Stimulated activated CD4-positive, alpha-beta T cell treated with anti-CD3 and anti-CD28 coated beads, Interleukin-2, amount 100 ng/mL, for 48 hours (primary cell): ENCODE measurements at places on chromosomes 5 and 9.

DNA sequence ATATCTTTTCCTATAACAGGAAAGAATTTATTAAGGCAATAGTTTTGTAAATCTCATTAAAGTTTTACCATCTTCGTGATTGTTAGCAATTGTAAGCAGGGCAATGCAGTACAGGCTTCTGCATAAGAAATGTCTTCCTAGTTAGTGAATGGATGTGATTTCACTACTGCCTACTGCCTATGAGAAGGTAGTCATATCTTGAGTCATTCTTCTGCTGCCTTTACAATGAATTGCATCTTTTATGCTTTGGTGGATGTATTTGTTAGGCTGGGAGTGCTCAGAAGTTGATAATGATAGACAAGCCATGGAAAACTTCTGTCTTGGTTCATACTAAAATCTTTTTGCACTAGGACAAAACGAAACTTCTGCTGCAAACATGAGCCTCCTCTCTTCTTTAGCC is 128.0 kb downstream of the ADAMTSL1 start:
- no peak for DNase-seq

DNA sequence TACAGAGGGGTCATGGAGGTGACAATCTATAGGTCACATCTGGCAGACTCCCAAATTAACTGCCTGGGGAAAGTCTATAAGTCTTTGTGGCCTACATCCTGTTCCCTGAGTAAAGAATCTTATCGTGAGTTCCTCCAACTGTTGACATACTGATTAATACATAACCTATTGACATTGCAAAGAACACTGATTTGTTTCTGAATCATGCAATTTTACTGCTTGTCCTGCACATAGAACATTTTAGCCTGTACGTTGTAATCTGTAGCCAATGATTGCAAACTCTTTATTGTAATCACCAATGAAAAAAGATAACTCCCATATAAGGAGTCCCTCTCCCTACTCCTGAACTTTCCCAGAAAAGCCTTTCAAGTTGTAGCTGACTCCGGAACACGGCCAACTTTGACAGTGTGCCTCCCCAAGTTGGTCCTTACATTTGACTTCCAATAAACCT is 18.8 kb upstream of the OR2K2 start:
- DNase-seq = no peak

GRCh38 chr5:65086234-65086890 is 317.6 kb downstream of the CWC27 start:
- DNase-seq = no peak

DNA sequence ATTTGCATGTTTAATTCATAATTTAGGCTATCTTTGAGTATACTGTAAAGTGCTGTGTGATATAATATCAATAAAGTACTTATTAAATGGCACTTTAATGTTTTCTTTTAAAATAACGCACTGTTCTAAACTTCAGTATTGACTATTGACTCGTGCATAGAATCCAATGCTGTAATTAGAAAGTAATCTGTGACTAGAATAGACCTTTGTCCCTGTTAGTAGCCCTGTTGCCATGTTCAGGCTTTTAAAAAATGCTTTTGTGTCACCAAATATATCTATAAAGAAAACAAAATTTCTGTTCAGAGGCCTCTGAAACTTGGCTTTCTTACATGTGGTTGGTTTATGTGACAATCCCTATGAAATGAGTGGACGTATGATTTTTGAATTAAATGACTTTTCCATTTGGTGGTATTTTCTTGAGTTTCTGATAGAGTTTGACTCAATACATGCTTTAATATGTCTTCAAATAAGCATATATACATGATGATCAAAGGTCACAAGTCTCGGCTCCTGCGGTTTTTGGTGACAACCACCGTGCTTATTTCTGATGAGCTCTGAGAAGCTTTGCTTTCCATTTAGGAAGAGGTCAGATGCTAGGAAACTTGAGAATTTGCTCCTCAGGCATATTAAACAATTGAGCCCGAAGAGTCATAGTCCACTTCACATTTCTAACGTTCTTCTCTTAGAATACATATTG is 174.7 kb downstream of the NR3C1 start:
- no peak for DNase-seq

GRCh38 chr5:171601266-171601881 is 181.9 kb downstream of the FGF18 start:
- DNase-seq = no peak

GRCh38 chr9:89442501-89442978 is 55.4 kb downstream of the SEMA4D start:
- no peak for DNase-seq

GRCh38 chr5:1006656-1007071 is 1.9 kb upstream of the NKD2 start:
- no peak for DNase-seq

DNA sequence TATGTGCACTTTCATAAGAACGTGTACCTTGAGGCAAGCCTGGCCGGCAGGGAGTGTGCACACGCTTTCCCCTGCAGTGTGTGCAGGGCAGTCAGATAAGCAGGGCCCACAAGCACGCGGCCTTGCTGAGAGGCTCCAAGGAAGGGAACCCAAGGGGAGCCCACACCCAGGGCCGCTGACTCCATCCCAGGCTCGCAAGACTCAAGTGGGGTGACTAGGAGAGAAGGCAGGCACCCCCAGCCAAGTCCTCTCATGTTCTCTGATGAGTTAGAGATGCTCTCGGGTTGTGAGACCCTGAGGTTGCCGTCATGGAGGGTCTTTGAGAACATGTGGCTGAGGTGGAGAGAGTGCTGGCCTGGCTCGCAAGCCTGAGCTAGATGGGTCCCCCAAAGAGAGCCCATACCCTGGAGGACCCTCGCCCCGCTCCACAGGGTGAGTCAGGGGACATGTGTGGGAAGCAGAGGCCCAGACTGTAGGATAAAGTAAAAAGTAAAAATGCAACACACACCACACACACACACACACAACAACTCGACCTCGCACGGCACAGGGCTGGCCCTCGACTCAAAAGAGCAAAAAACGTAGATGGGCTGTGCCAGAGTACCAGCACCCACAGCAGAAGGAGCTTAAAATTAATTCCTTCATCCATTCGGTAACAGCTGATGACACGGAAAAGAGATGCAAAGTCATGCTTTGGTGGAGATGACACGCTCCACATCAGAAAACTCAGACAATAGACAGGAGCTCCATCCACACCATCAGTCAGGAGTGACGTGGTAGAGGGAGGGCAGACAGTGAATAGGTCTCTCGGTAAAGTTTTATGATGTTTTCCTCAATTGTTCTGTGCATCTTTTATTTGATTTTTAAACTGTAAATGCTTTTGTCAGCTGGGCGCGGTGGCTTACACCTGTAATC is 54.8 kb upstream of the NKD2 start:
- no peak for DNase-seq

GRCh38 chr5:84597904-84598303 is 213.2 kb upstream of the EDIL3 start:
- no peak for DNase-seq

- no peak for DNase-seq
Measured at GRCh38 chr5:119338326-119338946, 17.4 kb upstream of the TNFAIP8 start.

DNA sequence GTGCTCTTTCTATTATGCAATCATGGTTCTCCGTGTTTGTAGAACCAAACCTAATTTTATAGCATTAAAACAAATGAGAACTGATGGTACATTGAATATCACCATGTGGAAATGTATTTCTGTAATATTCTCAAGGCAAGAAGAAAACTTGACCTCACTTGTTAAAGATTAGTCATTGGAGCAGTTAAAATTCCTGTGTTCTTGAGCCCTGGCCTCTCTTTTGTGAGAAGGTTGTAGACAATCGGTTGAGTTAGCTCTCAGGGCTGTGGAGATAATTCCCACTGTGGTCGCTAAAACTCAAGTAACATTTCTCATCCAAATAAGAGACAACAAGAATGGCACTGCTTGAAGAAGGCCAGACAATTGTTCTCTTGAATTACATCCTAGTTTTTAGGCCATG is 216.0 kb upstream of the KLF4 start:
- no peak for DNase-seq

DNA sequence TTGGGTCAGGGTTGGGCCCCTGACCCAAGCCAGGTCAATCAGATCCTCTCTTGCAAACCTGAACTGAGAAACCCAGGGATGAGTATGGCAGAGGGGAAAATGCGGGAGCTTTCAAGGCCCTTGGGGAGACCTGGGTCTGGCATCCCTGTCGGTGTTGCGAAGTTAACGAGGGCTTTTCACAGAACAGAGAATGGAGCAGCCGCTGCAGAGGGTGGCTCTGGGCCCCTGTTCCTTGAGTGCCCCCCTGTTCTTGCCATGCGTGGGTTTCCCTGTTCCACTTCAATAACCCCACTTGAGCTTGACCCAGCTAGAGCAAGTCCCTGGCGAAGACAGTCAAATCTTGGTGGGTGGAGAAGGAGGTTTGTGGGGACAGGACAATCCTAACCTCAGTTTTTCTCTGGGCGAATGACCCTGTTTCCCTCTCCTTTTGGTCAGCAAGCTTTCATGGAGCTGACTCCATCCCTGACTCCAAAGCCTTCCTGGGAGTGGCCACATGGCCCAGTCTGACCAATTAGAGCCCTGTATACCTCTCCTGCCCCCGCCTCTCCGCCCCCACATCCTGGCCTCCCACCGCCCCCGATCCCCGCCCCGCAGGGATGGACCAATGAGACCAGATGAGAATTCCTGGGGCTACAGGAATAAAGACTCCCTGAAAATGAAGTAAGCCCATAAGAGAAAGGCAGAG is 2.9 kb upstream of the VDAC1 start:
- no peak for DNase-seq

DNA sequence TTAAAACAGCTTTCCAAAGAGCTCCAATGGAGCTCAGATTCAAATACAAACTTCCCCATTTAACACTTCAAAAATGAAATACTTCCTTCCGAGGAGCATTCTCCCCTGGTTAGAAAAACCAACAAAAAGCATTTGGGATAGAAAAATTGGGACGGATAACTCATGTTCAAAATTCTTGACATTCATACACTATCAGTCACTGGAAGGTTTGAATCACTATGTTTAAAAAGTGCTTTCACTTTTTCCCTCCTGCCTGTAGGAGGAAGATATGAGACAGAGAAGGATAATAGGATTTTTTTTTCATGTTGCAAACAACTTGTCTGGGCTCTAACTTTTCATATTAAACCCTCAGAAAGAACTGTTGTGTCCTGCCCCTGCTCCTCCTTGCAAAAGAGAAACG is 412.0 kb downstream of the ACTL7B start:
- no peak for DNase-seq

DNA sequence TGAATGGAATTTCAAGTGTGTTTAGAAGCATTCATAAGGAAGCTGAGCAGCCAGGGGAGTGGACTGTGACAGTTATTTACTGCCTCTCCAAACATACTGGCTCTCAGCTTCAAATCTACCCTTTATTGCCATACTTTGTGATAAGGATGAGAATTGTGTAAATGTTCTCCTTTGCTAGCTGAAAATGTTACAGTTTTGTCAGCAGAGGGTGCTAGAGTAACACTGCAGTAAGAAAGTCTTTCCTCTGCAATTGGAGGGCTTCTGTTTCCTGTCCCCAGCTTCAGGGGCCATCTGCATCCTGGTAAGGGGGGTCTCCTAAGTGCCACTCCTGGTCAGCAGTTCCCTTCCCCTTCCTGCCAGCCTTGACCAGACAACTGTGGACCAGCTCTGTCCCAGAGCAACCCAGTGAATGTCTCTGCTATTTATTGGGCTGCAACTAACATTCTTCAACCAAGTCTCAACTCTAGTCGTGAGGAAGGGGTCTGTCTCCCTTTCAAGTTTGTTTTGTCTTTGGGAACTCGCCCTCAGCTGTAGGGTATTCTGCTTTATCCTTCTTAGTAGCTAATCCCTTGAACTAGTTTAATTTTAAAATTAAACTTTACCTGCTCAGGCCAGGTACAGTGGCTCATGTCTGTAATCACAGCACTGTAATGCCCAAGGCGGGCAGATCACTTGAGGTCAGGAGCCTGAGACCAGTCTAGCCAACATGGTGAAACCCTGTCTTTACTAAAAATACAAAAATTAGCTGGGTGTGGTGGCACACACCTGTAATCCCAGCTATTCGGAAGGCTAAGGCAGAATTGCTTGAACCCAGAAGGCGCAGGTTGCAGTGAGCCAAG is 45.3 kb downstream of the RAPGEF6 start:
- DNase-seq = no peak

DNA sequence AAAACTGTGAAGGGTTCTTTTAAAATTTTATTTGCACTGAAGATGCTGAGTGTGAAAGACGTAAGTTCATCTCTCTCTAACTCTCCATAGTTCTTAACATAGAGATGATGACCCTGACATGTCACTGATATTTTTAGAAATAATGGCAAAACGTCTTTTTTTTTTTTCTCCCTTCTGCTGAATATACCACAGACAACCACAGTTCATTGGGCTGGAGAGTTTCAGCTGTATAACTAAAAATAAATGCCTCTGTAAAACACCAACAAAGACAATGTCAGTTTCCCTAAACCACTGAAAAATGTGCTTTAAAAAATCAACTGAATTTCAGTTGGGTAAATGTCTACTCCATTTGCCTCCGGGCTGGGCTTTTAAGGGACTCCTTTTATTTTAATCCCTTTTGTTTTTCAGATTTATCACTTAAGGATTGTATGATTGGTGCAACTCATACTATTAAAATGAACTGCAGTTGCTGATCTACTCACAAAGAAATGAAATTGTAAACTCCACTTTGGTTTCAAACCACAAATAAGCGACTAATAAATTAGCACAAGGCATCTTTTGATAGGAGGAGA is 830.9 kb upstream of the WWC1 start:
- DNase-seq = no peak

DNA sequence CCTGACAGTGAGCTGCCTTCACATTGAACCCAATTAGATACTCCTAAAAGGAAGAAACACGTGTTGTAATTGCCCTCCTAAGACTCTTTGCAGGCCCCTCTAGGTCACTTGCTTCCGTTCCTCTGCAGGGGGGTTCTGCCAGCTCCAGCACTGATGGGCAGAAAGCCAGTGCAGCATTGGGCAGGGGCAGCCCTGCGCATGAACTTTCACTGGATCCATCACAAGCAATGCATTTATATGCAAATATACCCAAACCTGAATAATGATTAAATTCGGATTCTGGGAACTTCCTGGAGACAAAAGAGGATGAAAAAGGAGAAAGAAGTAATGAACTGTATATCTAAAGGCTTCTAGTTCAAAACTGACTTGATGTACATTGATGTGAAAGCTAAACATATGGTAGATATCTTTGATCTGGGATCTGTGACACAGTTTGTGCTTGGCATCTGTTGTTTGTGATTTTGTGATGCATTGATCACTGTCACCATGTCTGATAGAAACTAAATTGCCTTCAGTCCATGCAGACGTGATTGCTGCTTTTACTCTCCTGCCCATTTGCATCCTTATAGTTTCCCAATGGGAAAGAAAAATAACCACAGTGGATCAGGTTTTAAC is 313.4 kb downstream of the DEPDC1B start:
- DNase-seq = no peak
